Kidney tubule cell (primary cell): ENCODE measurements at places on chromosomes 7 and 10.

DNA sequence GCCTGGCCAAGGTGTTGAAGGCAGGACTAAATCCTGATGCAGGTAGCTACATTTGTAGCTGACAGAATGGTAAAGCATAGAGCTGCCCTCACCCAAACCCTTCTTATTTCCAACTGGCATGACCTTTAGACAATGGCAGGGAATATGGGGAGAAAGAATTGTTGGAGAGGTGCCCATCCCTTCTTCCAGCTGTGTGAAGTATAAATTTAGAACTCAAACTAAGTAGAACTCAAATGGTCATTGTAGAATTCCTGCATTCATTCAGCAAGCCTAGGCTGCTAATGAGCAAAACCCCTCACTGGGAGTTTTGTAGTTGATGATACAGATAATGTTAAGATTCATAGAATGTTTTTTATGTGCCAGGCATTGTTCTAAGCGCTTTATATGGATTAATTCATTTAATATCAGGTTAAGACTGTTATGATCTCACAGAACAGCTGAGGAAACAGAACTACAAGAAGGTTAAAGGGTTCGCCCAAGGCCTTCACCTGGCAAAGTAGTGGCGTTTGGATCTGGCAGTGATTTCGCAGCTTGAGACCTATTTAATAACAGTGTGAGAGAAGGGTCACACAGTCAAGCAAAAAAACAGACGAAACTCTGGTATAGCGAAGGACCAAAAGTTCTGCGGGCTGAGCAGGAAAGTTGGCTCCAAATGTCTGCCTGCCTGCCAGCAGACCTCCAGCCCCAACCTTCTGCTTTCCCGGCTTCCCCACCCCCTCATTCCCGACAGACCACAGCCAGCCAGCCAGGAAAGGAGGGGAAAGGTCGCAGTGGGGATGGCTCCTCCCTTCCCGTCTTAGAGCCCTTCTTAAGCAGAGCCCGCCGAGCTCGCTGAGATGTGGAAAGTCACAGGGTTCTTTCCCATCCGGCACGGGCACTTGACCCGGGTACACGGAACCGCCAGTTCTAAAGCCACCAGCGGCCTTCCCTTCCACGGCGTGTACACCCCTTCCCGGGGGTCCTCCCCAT, 1.6 kb upstream of the HILPDA start:
- DNase-seq, result peak; percentile 55

- no peak for DNase-seq
Measured at GRCh38 chr10:110833234-110833940, 38.3 kb upstream of the PDCD4 start.

DNA sequence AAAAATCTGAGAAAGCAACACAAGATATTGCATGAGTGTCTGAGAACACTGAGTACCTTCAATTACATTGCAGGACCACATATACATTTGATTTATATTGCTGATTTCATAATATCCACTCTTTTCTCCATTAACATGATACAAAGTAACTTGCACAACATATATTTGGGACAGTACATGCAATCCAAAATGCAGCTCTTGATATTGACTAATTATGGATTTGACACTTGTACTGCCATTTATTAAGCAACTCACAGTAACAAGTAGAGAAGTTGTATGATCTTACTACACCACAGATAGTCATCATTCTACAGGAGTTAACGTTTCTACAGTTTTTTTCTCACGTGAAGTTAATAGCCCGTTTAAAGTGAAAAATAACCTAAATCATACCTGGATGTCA, 46.7 kb downstream of the USP6NL start:
- no peak for DNase-seq

GRCh38 chr7:147861058-147861716, 729.4 kb upstream of the C7orf33 start:
- no peak for DNase-seq

GRCh38 chr7:122518488-122518887, 180.4 kb downstream of the RNF133 start:
- peak; percentile 13 for DNase-seq

DNA sequence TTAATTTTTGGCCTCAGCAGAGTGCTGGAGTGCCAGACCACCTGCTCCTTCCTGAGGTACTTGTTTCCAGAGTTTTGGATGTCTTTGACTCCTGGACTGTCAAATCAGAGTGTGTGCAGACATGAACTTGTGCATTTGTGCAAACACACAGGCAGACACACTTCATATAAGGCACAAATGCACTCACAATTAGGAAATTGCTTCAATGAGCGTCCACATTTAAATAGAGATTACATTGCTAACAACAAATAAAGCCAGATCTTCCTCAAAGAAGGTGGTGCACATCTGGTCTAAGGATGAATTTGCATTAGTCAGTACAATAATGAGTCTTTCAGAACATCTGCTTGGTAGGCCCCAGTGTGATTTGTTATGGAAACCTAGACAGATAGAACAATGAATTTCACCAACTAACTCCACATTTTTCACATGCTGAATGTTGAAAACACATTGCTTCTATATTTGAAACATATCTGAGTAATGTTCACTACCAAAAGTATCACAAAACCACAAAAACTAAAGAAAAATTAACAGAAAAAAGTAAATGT, 266.7 kb upstream of the INHBA start:
- DNase-seq, result no peak

DNA sequence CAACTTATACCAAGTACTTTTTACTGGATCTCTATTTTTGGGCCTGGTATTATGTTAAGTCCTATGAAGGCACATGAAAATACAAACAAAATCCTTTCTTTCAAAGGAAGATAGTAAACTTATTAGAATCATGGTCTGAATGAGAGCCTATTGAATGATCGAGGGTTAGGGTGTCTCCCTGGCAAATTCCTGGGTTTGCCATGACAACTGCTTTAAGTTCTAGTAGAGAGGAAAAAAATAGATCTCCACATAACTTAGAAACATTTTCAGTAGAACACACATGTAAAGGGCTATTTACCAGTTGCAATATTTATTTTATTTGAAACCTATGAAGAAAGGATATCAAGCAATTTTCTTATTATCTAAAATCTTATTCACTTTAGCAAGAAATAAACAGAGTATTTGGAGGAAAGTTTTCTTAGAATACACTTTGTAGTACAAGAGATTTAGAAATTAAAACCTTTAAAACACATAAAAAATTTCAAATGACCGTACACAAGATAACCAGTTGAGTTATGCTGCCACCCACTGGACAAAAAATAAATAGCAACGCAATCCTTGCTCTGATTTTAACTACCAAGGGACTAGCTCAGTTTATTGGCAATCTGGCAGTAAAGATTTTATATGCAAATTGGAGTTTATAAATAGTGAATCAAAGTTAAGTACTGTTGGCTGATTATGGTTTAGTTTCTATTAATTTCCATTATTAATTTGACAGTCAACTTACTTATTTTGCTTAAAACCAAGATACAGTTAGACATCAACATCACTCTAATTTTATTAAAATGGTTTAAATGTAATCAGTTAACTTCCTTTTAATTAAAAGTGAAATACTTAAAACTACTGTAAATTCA, 33.9 kb downstream of the CACUL1 start:
- DNase-seq, result peak; percentile 56

DNA sequence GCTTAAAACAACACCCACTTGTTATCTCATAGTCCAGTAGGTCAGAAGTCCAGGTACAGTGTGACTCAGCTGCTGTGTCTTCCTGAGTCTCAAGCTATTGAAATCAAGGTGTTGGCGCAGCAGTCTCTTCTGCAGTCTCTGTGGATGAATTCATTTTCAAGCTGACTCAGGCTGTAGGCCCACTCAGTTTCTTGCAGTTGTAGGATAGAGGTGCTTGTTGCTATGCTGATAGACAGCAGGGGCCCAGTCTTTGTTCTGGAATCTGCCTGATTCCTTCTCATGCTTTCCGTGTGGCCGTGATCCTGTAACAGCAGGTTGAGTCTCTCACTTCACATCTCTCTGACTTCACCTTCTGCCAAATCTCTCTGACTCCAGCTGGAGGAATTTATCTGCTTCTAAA, 400.4 kb upstream of the POM121L12 start:
- peak; percentile 60 for DNase-seq

GRCh38 chr10:51733057-51733456, 33.7 kb upstream of the CSTF2T start:
- DNase-seq, result peak; percentile 10

GRCh38 chr7:48428091-48428684, 256.9 kb downstream of the ABCA13 start:
- DNase-seq, result peak; percentile 13

DNA sequence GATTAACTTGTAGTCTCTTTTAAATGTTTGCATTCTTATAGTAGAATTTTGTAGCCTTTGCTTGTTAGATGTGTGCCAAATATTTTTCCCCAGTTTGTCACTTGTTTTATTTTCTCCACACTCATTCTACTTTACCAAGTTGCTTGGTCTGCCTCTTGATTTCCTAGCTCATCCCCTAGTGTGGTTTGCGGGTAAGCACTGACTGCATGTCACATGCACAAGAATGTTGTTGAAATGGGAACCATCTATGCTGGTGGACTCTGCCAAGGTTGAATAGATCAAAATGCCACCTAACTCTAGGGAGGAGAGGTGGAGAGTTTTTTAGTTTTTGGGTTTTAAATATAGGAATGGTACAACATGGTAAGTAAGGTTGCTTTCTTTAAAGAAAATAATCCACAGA, 47.6 kb downstream of the FZD1 start:
- DNase-seq, result peak; percentile 27

DNA sequence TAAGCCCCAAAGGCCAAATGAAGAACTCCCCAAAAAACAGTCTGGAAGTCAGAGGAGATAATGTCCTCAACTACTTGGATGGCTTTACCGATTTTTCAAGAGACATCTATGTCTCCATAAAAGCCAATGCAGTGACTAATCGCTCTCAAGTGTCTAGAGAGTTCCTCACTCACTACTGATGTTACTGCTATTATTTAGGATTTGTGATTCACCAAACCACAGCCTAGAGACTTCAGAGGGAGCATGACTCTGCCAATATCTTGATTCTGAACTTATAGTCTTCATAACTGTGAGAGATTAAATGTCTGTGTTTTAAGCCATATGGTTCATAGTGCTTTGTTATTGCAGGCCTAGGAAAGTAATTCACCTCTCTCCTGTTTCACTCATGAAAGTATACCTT, 160.2 kb downstream of the IPMK start:
- DNase-seq, result peak; percentile 16

DNA sequence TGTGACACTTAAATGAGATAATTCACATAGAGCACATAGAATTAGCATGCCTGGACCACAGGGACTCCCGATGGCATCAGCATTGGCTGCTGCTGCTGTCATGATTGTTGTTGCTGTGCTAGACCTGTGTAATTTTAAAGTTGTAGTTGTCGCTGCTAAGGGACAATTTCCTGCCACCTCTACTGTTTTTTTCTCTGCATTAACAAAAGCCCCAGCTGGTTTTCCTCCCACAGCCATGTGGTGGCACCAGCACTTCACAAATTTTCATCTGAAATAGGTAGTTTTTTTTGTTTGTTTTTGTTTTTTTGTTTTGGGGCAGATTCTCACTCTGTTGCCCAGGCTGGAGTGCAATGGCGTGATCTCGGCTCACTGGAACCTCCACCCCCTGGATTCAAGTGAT, 25.4 kb upstream of the PRXL2A start:
- DNase-seq, result peak; percentile 49

GRCh38 chr10:36280321-36280741, 638.2 kb upstream of the FZD8 start:
- DNase-seq, result peak; percentile 27

GRCh38 chr7:20776942-20777341, 9.7 kb downstream of the SP8 start:
- DNase-seq, result no peak

GRCh38 chr7:90320014-90320413, 1.1 kb downstream of the FAM237B start:
- DNase-seq, result no peak

- no peak for DNase-seq
Measured at GRCh38 chr10:30811276-30812017, 181.9 kb upstream of the LYZL2 start.
